ENCODE measurements at places on chromosomes 3 and 15. TPM values are rescaled to one million over a fixed set of nuclear protein-coding genes. Genes with fewer than 3 reads are reported as not detected.

- no peaks in the 10 kb centered on the region for H3K27me3 ChIP-seq
- H3K27ac ChIP-seq: no peak overlapping the region
- no peaks in the 10 kb centered on the region for H3K4me1 ChIP-seq
- H3K36me3 ChIP-seq: no peaks in the 10 kb centered on the region
- DNase-seq: no peak
- H3K4me3 ChIP-seq: no peak overlapping the region
Measured at GRCh38 chr3:60308808-60309207, 942.4 kb downstream of the FHIT start.

DNA sequence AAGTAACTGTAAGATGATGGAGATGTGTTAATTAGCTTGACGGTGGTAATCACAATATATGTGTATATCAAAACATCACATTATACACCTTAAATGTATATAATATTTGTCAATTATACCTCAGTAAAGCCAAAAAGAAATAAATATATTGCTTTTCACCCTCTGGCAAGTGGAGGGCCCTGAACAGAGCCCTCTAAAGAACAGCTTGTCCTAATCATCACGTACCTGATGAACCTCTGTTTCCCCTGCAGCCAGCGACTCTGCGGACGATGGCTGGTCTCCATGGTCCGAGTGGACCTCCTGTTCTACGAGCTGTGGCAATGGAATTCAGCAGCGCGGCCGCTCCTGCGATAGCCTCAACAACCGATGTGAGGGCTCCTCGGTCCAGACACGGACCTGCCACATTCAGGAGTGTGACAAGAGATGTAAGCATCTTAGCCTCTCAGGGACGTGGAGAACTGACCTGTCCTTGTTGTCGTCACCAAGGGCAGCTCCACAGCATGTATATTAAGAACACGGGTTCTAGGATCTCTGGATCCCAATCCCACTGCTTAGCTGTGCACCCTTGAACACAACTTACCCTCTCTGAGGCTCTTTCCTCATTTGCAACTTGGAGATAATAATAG is 6.3 kb downstream of the THBS1 start:
- no peak overlapping the region for H3K27ac ChIP-seq
- peaks cover 7% of the 10 kb centered on the region for H3K4me1 ChIP-seq
- no peaks in the 10 kb centered on the region for H3K27me3 ChIP-seq
- H3K4me3 ChIP-seq: no peak overlapping the region
- peaks cover 30% of the 10 kb centered on the region for H3K36me3 ChIP-seq
- no peak for DNase-seq

DNA sequence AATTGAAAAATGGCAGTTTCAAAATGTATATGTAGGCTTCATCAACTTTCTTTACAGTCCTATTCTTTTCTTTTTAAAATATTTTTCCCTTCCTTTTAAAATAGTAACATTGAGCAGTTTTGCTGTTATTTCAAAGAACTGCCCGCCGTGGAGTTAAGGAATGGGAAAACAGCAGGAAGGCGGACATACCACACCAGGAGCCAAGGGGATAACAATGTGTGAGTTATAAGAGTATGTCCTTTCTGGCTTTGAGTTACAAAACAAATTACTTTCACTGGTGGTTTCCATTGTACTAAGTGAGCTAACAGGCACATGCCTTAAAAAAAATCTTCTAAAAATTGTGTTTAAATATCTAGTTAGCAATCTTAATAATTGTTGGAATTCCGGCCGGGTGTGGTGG is 37.4 kb upstream of the FBXL22 start:
- no peaks in the 10 kb centered on the region for H3K36me3 ChIP-seq
- H3K27me3 ChIP-seq: no peaks in the 10 kb centered on the region

DNA sequence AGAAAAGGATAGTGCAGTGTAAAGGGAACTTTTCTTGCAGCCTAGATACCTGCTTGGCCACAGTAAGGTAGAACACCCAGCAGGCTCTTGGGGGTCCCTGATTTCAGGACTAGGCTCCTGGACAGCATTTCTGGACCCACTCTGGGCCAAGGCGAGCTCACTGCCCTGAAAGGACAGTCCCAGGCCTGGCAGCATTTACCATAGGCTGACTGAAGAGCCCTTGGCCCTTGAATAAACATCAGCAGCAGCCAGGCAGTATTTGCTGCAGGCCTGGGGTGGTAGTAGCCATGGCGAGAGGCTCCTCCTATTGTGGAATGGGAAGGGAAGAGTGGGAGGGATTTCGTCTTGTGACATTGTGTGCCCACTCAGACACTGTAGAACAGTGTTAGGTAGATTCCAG is 529.2 kb downstream of the TUSC7 start:
- H3K4me1 ChIP-seq: no peaks in the 10 kb centered on the region
- no peak overlapping the region for H3K27ac ChIP-seq
- no peak for DNase-seq
- H3K27me3 ChIP-seq: no peaks in the 10 kb centered on the region

DNA sequence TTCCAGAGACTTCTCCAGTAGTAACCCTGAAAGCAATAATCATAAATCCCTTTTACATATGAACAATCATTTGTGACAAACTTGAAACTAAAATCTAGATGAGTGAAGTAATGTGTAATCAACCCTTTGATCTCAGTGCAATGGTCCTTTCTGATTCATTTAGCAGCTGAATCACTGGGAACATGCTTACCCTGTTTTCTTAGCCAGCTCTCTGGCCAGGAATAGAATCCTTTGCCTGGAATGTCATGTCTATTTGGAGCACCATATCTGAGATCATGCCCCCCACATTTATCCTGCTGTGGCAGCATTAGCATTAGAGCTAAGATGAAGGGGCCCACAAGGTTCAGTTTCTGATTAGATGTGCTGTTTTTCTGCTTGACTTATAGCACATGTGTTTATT is 309.8 kb downstream of the OXSM start:
- no peak for DNase-seq
- no peak overlapping the region for H3K4me3 ChIP-seq
- no peaks in the 10 kb centered on the region for H3K36me3 ChIP-seq
- no peaks in the 10 kb centered on the region for H3K27me3 ChIP-seq

The ACKR2 gene
- total RNA-seq: 1.0 TPM

The CKMT1A gene
- 1.5 TPM for total RNA-seq

- no peaks in the 10 kb centered on the region for H3K4me1 ChIP-seq
- no peaks in the 10 kb centered on the region for H3K36me3 ChIP-seq
- H3K27me3 ChIP-seq: peaks cover 64% of the 10 kb centered on the region
- DNase-seq: no peak
- H3K4me3 ChIP-seq: no peak overlapping the region
Measured at GRCh38 chr15:80375968-80376891, 28.0 kb upstream of the ARNT2 start.

The CFAP20DC gene
- 6.7 TPM for total RNA-seq

DNA sequence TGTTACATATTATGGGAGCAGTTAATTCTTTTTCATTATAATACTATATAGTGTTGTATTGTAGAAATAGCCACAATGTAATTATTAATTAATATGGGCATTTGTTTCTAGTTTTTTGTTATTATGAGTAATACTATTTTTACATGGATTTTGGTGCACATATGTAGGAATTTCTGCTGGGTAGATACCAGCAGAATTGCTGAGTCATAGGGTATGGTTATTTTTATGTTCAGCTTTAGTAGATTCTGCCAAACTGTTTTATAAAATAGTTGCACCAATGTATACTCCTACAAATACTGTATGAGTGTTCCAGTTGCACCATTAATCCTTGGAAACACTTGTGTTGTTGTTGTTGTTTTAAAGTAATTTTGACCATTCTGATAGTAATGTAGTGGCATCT is 91.5 kb downstream of the SH3GL3 start:
- no peak for DNase-seq
- no peak overlapping the region for H3K27ac ChIP-seq
- H3K4me3 ChIP-seq: no peak overlapping the region
- H3K36me3 ChIP-seq: no peaks in the 10 kb centered on the region
- no peaks in the 10 kb centered on the region for H3K27me3 ChIP-seq

The CCR8 gene
- not detected for total RNA-seq

- no peak for DNase-seq
- no peak overlapping the region for H3K27ac ChIP-seq
- no peaks in the 10 kb centered on the region for H3K27me3 ChIP-seq
- H3K4me3 ChIP-seq: no peak overlapping the region
- H3K36me3 ChIP-seq: no peaks in the 10 kb centered on the region
Measured at GRCh38 chr3:8507496-8507895, 5.9 kb downstream of the LMCD1 start.

The ARHGAP31 gene
- 0.48 TPM for total RNA-seq

The SNTN gene
- not detected for total RNA-seq

DNA sequence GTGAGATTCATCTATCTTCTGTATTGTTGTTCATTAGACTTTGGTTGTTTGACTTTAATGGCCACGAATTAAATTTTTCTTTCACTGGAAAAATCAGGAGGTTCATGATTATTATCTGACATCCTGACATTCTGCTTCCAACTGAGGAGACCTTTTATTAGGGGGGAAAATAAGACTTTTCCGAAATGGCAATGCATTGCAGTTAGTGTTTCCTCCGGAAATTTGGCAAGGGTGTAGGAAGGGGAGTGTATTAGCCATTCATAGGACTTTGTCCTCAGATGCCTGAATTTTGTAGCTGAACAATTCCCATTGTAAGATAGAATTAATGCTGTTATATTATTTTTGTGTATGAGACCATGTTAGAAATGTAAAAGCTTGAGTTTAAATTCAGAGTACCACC is 450.6 kb upstream of the TGFBR2 start:
- no peaks in the 10 kb centered on the region for H3K27me3 ChIP-seq
- H3K4me3 ChIP-seq: no peak overlapping the region
- no peak overlapping the region for H3K27ac ChIP-seq
- H3K36me3 ChIP-seq: no peaks in the 10 kb centered on the region

DNA sequence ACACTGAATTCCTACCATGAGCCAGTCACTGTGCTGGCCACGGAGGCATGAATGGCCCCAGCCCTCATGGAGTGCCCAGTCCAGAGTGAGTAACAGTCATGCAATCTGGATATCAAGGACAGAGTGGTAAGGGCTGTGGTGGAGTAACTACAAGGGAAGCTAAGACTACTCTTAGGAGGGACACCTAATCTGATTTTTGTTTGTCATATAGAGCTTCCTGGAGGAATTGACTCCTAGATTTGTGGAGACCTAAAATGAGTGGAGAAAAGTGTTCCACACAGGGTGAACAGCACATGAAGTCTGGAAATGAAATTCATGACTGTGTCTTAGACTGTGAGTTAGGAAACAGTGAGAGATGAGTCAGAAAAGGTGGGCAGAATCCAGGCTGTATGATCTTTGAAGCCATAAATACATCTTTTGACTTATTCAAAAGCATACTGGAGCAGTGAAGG is 219.9 kb downstream of the NFKBIZ start:
- no peaks in the 10 kb centered on the region for H3K27me3 ChIP-seq
- no peak for DNase-seq
- H3K4me1 ChIP-seq: no peaks in the 10 kb centered on the region
- no peaks in the 10 kb centered on the region for H3K36me3 ChIP-seq
- H3K27ac ChIP-seq: no peak overlapping the region
- no peak overlapping the region for H3K4me3 ChIP-seq

The TMEM42 gene
- 18.2 TPM for total RNA-seq

The GNAT1 gene
- 0.48 TPM for total RNA-seq

GRCh38 chr3:161690299-161690620 is 193.7 kb downstream of the OTOL1 start:
- DNase-seq: no peak
- no peaks in the 10 kb centered on the region for H3K4me1 ChIP-seq
- H3K27ac ChIP-seq: no peak overlapping the region

GRCh38 chr3:57060089-57060821 is at the start of gene SPATA12:
TSS of gene SPATA12 (plus strand) at chr3:57060664. CDS start at chr3:57073695, 13,031 bp downstream.
- peak within 1 kb of the TSS; percentile 96 for H3K27ac ChIP-seq
- H3K27me3 ChIP-seq: no peaks in the 10 kb centered on the region
- H3K36me3 ChIP-seq: peaks cover 4% of the 10 kb centered on the region
- H3K4me3 ChIP-seq: peak within 1 kb of the TSS; percentile 12
- peak; percentile 94 for DNase-seq
- H3K4me1 ChIP-seq: peaks cover 45% of the 10 kb centered on the region

- no peaks in the 10 kb centered on the region for H3K36me3 ChIP-seq
- DNase-seq: no peak
- H3K4me1 ChIP-seq: peaks cover 4% of the 10 kb centered on the region
- H3K27ac ChIP-seq: no peak overlapping the region
- no peaks in the 10 kb centered on the region for H3K27me3 ChIP-seq
- no peak overlapping the region for H3K4me3 ChIP-seq
Measured at GRCh38 chr3:114758831-114759699, 388.0 kb downstream of the ZBTB20 start.

The PPARG gene
- total RNA-seq: 60.2 TPM

- no peaks in the 10 kb centered on the region for H3K36me3 ChIP-seq
- H3K4me1 ChIP-seq: peaks cover 65% of the 10 kb centered on the region
- DNase-seq: no peak
- H3K27me3 ChIP-seq: no peaks in the 10 kb centered on the region
Measured at GRCh38 chr3:194294199-194294894, 56.8 kb downstream of the CPN2 start.

GRCh38 chr3:171384101-171384891 is 75.9 kb downstream of the TNIK start:
- H3K4me3 ChIP-seq: no peak overlapping the region
- no peak overlapping the region for H3K27ac ChIP-seq
- H3K27me3 ChIP-seq: no peaks in the 10 kb centered on the region
- no peaks in the 10 kb centered on the region for H3K36me3 ChIP-seq

The SLC28A1 gene
- 0.70 TPM for total RNA-seq

The CLDND1 gene
- 143 TPM for total RNA-seq

The CCDC54 gene
- total RNA-seq: not detected
